Kasumi-1 (cell line): ENCODE measurements at places on chromosomes 12 and 14.

DNA sequence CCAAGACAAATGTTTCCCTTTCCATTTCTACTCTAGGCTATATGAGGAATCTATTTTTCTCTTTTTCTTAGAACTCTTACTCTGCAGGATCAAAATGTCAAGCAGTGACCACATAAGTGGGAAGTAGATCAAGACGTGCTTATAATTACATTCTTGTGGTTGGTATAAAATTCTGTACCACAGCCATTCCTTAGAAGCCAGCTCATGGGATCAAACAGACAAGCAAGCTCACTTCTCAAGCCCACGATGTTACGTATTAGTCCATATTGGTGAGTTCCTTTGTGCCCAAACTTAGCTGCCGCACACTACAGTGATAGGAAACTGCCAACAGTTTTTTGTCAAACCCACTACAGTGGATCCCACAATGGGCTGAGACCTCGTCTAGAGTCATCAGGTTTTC is 53.4 kb downstream of the IFNG start:
- no peak for DNase-seq

DNA sequence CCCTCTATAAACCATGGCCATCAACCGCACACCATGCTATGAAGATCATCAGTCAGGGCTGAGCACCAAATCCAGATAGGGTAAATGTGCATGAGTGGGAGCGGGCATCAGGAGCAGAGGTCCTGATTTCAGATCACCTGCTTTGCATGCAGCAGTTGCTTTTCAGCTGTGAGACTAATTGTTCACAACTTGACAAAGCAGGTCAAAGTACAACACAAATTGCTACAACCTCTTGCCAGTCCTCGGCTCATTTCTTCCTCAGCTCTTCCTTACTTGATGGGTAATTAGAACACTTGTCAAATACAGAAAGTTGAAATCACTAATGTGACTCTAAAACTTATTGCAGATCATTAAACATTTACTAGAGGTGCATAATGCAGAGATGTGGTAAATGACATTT is 171.6 kb downstream of the PPM1H start:
- no peak for DNase-seq

- DNase-seq, result no peak
These were observed 485.6 kb downstream of the LRIG3 start for GRCh38 chr12:58434726-58435125.

- no peak for DNase-seq
These were observed 21.2 kb upstream of the CDKL1 start for GRCh38 chr14:50417853-50418252.

DNA sequence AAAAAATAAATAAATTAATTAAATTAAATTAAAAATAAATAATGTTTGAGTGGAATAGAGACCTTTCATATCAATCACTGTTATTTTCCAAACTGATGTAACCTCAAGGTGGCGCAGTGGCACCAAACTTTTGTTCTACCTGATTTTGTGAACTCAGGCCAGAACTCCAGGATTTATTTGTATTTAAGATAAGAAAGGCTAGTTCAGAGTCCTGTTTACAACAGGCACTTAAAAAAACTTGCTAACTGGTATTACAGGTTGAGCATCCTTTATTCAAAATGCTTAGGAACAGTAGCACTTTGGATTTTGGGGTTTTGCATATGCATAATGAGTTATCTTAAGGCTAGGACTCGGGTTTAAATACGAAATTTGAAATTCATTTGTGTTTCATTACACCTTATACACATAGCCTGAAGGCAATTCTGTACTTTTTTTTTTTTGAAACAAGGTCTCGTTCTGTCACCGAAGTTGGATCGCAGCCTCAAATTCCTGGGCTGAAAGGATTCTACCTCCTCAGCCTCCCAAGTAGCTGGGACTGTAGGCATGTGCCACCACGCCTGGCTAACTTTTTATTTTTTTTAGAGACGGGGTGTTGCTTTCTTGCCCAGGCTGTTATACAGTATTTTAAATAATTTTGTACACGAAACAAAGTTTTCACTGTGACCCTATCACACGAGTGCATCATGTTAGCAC is 32.4 kb downstream of the YY1 start:
- DNase-seq, result peak; percentile 14

- DNase-seq, result no peak
These were observed 306.6 kb downstream of the SLC6A15 start for GRCh38 chr12:84605983-84606382.

DNA sequence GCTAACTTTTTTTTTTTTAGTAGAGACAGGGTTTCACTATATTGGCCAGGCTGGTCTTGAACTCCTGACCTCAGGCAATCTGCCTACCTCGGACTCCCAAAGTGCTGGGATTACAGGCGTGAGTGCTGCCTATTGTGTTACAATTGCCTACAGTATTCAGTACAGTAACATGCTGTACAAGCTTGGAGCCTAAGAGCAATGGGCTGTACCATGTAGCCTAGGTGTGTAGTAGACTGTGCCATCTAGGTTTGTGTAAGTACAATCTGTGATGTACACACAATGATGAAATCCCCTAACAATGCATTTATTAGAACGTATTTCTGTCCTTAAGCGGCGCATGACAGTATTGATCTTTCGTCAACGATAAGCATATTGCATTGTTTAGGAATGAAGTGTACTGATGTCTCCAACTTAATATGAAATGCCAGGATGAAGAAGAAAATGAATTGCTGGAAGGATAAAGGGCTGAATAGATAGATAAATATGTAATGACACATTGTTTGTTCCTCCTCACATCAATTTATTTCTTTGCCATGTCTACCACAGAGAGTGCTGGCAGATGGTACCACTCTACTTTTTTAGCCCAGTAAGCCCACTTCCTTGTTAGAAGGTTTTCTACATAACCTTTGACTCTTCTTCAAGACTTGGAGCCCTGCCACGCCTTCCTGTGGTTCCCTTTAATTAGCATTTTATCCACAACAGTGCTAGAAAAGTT is 467.5 kb downstream of the VRK1 start:
- no peak for DNase-seq

- DNase-seq, result no peak
These were observed 204.6 kb upstream of the FLRT2 start for GRCh38 chr14:85325134-85326017.

GRCh38 chr14:69876848-69877306 is 2.3 kb upstream of the SMOC1 start:
- no peak for DNase-seq

DNA sequence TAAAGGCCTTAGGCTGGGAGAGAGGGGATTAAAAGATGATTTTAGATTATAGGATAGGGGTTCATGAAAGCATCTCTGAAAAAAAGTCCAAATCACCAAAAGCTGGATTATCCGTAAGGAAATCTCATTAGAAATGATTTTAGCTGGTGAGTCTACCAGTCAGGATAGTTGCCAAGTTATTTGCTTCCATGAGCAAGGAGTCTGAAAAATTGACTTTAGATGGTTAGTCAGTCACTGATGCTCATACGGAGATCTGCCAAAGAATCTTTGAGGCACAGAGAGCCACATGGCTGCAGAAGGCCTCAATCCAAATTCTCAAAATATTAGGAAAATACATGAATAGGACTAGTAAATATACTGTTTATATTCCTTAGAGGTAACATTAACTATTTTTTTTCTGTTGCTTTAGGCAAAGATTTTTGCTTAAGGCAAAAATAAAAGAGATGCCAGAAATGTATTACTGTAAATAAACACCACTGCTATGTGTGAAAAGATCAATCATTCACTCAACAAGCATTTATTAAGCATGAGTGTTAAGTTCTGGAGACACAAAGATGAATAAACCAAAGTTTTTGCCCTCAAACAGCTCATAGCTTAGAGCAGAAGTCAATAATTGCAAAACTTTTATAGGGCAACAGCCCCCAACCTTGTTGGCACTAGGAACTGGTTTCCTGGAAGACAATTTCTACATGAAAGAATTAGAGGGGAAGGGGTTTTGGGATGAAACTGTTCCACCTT is 105.2 kb downstream of the BBS10 start:
- no peak for DNase-seq

DNA sequence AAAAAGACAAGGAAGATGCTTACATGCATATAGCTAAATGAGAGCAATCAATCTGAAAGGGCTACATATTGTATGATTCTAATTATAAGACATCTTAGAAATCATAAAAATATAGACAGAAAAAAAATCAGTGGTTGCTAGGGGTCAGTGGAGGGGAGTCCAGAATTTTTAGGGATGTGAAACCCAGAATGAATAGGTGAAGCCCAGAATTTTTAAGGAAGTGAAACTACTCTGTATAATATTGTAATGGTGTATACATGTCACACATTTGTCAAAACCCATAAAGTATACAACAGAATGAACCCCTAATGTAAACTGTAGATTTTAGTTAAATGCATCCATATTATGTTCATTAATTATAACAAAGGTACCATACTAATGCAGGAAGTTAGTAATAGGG is 713.2 kb downstream of the FLRT2 start:
- no peak for DNase-seq

DNA sequence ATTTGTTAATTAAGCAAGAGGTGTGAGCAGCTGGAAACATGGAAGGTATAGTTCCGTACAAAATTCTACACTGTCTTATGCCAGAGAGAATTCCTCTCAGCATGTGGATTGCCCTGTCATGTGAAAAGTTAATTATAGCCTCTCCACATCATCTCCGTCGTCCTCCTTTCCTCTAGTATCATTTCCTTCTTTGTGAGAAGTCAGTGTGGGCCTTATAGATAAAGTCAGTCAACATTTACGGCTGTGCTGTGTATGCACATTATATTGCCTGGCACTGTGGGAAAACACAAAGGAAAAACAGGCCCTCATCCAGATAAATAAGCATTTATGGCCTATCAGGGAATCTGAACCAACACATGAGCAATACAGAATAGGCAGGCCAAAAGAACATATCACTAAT is 236.6 kb downstream of the SEC23A start:
- no peak for DNase-seq

DNA sequence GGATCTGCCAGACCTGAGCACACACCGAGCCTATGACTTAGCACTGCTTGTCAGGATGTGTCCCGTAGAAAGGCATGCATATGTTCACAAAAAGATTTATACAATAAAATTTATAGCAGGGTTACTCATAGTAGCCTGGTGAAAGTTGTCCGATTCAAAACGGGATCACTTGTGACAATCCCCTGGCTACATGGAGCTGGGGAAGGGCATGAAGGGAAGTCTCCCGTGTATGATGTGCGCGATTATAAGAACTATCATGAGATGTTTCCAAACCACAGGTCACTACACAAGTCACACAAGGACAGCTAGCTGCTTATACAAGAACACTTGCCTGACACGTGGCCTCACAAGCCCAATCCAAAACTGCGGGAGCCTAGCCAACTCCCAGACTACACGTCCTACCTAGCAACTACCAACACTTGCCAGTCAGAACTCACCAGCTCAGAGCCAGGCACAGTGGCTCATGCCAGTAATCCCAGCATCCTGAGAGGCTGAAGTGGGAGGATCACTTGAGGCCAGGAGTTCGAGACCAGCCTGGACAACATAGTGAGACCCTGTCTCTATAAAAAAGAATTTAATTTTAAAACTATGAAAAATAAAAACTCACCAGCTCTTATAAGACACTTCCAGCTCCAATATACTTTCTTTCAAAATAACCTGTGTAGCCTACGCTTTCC is 7.5 kb upstream of the CDCA4 start:
- DNase-seq, result no peak

DNA sequence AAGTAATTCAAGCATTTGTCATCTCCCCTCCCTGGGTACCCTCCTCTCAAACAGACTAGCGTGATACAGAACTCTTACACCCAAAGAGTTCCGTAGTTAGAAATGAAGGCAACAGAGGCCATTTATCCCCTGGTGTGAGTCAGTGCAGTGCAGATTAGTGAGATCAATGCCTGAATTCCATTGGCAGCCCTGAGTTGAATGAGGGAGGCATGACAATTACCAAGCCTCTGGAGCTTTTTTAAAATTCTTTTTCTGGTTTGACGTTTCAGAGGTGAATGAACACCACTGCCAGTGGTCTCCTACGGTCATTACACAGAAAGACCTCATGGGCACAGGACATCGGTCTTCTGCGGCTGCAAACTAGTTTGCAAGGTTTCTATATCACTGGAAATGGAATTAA is 94.4 kb downstream of the PRIMA1 start:
- no peak for DNase-seq
